ENCODE measurements at places on chromosomes 2 and 18. TPM values are rescaled to one million over a fixed set of nuclear protein-coding genes. Genes with fewer than 3 reads are reported as not detected.
A peak's percentile ranks its signal among the peaks of the same experiment; 100 is the strongest.

UGT1A5 gene
- total RNA-seq = not detected

KIF5C gene
- 14.7 TPM for total RNA-seq

AOX1 gene
- total RNA-seq = not detected

ELOA2 gene
- not detected for total RNA-seq

LRRTM4 gene
- not detected for total RNA-seq

MEP1B gene
- not detected for total RNA-seq

B3GNT7 gene
- 0.53 TPM for total RNA-seq

REG1B gene
- total RNA-seq = 5.4 TPM

RGPD8 gene
- total RNA-seq = 20.7 TPM

GRCh38 chr2:60354713-60355112 is 198.7 kb downstream of the BCL11A start:
- no peak for DNase-seq

DNA sequence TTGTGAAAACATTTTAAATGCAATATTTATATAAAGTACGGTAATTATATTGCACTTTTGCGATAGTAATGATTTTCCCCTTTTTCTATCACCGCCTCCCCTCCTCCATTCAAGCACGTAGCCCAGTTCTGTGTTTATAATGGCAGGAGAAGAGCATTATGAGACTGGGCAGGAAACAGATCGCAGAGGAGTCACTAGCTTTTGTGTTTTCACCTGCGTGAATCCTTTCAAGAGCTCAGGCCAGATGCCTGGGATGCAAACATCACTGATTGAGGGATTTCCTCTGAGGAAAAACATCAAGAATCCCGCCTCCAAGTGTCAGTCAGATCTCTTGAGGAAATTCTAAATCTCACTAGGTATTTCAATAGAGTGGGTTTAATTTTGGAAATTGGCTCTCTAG is 178.4 kb upstream of the FN1 start:
- no peak for DNase-seq

DNA sequence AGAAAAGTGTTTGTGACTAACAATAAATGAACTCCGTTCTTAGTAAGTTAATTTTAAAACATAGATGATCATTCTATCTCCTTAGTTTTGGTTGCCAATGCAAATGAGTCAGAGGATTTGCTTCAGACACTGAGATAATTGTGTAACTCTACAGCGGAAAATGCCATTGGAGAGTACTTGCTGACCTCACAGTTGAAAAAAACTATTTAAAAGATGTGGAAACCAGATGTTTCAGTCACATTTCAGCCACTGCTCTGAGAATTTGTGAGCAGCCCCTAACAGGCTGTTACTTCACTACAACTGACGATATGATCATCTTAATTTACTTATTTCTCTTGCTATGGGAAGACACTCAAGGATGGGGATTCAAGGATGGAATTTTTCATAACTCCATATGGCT is at the start of gene TNFAIP6:
TSS of gene TNFAIP6 (plus strand) at position 234 of the 400 bp plus-strand sequence. CDS start at position 309, 75 bp downstream.
- DNase-seq = no peak

GRCh38 chr2:42194428-42194827 is 25.3 kb downstream of the EML4 start:
- DNase-seq = no peak

- DNase-seq = no peak
Measured at GRCh38 chr2:111523009-111523408, 361.0 kb downstream of the ANAPC1 start.

DNA sequence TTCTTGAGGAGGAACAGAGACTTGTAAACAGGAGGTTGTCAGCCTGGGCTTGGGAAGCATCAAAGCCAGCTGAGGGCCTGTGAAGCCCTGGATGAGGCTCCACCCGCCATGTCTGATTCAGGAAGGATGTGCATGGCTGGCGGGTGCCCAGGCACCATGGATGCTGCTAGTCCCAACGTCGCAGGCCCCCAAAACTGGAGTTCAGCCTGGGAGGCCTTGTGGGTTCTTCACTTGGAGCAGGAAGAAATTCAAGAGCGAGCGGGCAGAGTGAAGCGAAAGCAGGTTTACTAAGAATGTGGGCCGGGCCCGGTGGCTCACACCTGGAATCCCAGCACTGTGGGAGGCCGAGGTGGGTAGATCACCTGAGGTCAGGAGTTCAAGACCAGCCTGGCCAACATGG is 12.1 kb upstream of the PXDN start:
- no peak for DNase-seq

GRCh38 chr2:167181688-167182087 is 293.4 kb downstream of the XIRP2 start:
- no peak for DNase-seq

DNA sequence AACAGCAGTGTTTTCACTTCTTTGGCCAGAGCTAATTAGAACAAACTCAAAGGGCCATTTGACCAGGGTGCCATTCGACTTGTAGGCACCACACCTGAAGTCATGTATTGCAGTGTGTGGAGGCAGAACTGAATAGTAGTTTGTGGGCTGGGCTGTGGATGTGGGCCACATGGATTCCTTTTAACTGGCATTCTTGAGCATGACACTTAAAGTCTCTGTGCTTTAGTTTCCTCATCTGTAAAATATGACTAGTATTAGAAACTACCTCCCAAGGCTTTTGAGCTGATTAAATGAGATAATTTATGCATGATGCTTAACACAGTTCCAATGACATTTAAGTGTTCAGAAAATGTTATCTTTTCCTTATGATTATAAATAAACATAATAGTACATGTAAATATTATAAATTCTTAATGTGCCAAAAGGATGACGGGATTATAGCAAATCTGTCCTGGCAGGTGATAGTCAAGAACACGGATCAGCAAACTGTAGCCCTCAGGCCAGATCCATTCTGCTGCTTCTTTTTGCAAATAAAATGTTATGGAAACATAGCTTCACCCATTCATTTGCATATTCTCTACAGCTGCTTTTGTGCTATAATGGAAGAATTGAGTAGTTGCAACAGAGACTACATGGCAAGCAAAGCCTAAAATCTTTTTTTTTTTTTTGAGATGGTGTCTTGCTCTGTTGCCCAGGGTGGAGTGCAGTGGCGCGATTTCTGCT is 36.3 kb upstream of the CCDC68 start:
- no peak for DNase-seq

- no peak for DNase-seq
Measured at GRCh38 chr2:7502336-7502735, 585.1 kb downstream of the RNF144A start.

DNA sequence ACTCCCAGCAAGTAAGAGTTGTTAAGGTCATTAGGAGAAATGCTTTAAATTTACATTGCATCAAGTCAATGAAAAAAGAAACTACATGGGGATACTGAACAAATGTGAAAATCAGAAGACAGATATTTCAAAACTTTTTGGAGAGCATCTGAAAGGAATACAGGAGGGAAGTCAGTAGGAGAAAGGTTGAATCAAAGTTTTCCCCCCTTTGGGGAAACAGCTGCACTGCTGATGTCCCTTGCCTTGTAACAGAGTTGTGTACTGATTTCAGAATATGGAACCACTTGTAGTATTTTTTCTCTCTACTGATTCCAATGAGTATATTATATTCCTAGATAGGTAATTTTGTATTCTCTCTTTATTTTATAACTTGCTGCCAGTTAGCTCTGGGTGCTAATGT is 592.5 kb upstream of the ZEB2 start:
- DNase-seq = no peak

- DNase-seq = no peak
Measured at GRCh38 chr18:3910512-3910911, 460.5 kb downstream of the TGIF1 start.

- peak; percentile 9 for DNase-seq
Measured at GRCh38 chr2:111702119-111702803, 181.7 kb downstream of the ANAPC1 start.

Measured in T-cell (primary cell).